ENCODE measurements at places on chromosomes 7 and 10. TPM values are rescaled to one million over a fixed set of nuclear protein-coding genes. Genes with fewer than 3 reads are reported as not detected.

DNA sequence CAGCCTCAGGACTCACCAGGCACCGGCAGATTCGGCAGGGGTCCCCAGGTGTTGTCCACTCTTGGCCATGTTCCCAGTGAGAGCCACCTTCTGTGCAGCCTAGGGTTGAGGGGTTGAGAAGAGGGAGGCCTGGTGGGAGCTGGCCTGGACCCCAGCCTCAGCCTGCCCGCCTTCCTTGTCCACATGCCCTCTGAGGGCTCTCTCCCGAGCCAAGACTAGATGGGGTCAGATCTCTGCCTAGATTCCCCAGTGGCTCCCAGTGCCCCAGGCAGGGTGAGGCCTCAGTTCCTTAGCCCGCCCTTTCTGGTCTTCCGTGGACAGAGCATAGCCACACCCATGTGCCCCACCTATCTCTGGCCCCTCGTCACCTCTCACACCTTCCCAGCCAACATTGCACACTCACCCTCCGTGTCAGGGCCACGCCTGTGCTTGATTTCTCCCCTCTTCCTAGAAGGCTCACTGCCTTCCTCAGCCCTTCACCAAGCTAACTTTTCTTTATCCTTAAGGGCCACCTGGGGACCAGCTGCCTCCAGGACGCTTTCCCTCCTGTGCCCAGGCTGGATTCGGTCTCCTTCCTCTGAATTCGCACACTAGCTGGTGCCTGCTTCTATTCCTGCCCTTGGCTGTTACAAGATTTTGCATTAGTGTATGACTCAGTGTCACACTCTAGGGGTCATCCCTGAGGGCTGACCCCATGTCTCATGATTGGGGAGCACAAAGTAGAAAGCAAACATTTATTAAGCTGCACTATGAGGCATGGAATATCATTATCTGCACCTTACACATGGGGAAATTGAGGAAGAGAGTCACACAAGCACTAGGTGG is 7.5 kb downstream of the KCP start:
- no peak for DNase-seq

SPDYE6 gene
- not detected for total RNA-seq

HOXA7 gene
- total RNA-seq = not detected

- no peak for DNase-seq
Observed at GRCh38 chr7:63029207-63029522, 969.5 kb upstream of the ZNF722 start.

- DNase-seq = no peak
Observed at GRCh38 chr7:75732016-75732521, 6.7 kb downstream of the HIP1 start.

ZNF239 gene
- total RNA-seq = 6.6 TPM

GRCh38 chr7:135509589-135509838 is 388 bp downstream of the CNOT4 start:
- no peak for DNase-seq

GRCh38 chr10:6300106-6300783 is 97.5 kb downstream of the PFKFB3 start:
- peak; percentile 71 for DNase-seq

Data from tongue (tissue), 3 donors.